ENCODE measurements at places on chromosomes 11 and 22. TPM values are rescaled to one million over a fixed set of nuclear protein-coding genes. Genes with fewer than 3 reads are reported as not detected.
A peak's percentile ranks its signal among the peaks of the same experiment; 100 is the strongest.

MRGPRE gene
- total RNA-seq = not detected

NPTXR gene
- total RNA-seq = 7.5 TPM

APBB1 gene
- 60.1 TPM for total RNA-seq

- H3K4me1 ChIP-seq = no peaks in the 10 kb centered on the region
- no peak overlapping the region for H3K4me3 ChIP-seq
- H3K27me3 ChIP-seq = no peaks in the 10 kb centered on the region
- DNase-seq = no peak
- H3K27ac ChIP-seq = no peak overlapping the region
- no peaks in the 10 kb centered on the region for H3K36me3 ChIP-seq
Measured at GRCh38 chr11:129825380-129825779, 9.7 kb downstream of the TMEM45B start.

C22orf42 gene
- total RNA-seq = not detected

ADAMTS15 gene
- 18.4 TPM for total RNA-seq

DNA sequence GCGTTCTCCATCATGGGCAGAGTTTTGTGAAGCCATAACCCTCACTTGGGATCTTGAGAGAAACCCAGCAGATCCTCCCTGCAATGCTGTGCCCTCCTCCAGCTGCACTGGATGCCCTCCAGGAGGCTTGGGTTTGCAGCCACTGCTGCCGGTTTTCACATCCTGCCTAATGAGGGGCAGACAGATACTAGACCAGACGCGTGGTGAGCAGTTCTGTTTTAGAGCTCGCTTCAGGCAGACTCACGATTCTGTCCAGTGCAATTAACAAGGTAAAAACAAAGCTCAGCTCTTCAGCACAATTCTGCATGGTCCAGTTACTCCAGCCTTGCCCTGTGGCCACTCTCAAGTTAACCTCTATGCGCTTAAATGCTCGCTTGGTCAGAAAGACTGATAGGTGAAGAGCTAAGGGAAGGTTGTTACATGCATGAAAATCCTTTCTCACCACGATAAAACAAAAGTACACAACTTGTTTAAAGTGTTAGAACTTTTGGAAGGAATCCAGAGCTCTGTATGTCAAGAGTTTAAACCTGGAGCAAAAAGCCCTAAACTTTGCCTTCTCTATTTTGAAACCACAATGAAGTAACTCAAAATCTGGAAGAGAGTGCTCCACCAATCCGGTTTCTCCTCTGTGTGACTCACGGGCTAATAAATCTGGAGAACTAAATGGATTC, 292.3 kb upstream of the FAT3 start:
- no peaks in the 10 kb centered on the region for H3K27me3 ChIP-seq
- no peak for DNase-seq
- H3K36me3 ChIP-seq = no peaks in the 10 kb centered on the region
- H3K4me1 ChIP-seq = no peaks in the 10 kb centered on the region

DNA sequence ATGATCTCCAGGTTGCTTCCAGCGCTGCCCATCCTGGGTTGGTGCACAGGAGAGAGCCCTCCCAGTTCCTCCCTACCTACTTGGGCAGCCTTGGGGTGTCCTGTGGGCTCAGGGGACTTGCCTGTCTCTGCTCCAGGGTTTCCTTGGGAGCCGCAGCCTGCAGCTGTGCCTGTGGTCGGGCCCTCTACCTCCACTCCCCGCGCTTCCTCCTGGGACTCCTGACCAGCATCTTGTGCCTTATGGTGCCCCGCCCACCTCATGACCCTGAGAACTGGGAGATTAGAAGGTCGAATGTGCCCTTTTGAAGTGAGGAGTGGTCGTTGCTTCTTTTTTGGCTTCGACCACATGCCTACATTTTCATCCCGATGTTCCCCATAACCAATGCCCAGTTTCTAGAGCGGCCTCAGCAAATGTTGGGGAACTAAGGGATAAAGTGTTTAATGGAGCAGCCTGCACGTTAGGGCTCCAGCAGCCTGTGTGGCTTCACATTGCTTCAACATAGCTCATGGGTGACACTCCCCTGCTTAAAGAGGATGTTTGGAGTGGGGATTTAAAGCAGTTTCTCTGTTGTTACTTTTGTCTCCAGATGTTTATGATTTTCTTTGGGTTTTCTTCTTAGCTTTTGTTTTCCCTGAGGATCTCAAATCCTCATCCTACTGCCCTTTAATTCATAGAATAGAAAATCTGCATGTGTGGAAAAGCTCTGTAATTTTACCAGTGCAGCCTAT, 248.8 kb downstream of the TBC1D22A start:
- H3K4me1 ChIP-seq = no peaks in the 10 kb centered on the region
- H3K27ac ChIP-seq = no peak overlapping the region
- H3K36me3 ChIP-seq = peaks cover 34% of the 10 kb centered on the region
- no peaks in the 10 kb centered on the region for H3K27me3 ChIP-seq
- no peak overlapping the region for H3K4me3 ChIP-seq

DNA sequence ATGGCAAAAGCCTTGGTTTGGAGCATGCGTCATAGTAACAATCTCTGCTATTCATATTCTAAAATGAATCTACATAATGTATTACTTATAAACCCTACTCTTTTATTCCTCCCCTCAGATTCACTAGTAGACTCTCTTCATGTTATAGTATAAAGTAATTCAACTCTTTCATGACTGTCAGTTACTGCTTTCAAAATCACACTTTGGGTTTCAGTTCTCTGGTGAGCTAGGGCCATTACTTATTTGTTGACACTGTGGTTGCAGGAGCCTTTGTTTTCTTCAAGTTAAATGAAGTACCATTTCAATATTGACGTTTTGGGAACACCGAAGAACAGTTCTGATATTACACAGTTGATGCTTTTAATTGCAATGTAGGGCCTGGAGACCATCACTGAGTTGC, 378.4 kb downstream of the DDX10 start:
- DNase-seq = no peak
- no peaks in the 10 kb centered on the region for H3K27me3 ChIP-seq
- H3K4me1 ChIP-seq = no peaks in the 10 kb centered on the region
- H3K36me3 ChIP-seq = no peaks in the 10 kb centered on the region
- no peak overlapping the region for H3K4me3 ChIP-seq
- no peak overlapping the region for H3K27ac ChIP-seq

DNA sequence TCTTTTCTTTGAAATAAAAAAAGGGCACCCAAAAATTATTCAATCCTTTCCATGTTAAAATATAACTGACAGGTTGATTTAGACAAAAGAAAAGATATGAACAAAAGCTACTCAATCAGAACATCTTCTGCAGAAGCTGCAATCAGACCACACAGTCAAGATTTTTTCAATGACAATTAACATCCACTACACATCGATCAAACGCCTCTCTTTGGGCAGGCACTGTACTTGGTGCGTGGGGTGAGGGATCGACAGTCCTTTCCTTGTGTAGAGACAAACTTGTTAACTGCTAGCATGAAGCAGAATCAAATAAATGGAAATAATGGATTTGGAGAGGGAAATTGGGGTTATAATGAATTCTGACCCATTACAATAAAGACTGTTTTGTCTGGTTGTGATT, 71.2 kb upstream of the SESN3 start:
- H3K4me3 ChIP-seq = no peak overlapping the region
- DNase-seq = no peak
- H3K27ac ChIP-seq = no peak overlapping the region
- peaks cover 4% of the 10 kb centered on the region for H3K4me1 ChIP-seq
- no peaks in the 10 kb centered on the region for H3K36me3 ChIP-seq

PAMR1 gene
- 10.8 TPM for total RNA-seq

SLC22A6 gene
- total RNA-seq = not detected

WT1 gene
- total RNA-seq = not detected

GRCh38 chr22:45786726-45787125, 115.1 kb downstream of the ATXN10 start:
- no peaks in the 10 kb centered on the region for H3K4me1 ChIP-seq
- no peak overlapping the region for H3K27ac ChIP-seq
- no peak overlapping the region for H3K4me3 ChIP-seq
- H3K36me3 ChIP-seq = no peaks in the 10 kb centered on the region
- H3K27me3 ChIP-seq = no peaks in the 10 kb centered on the region
- no peak for DNase-seq

GRAP2 gene
- total RNA-seq = 3.8 TPM

DNA sequence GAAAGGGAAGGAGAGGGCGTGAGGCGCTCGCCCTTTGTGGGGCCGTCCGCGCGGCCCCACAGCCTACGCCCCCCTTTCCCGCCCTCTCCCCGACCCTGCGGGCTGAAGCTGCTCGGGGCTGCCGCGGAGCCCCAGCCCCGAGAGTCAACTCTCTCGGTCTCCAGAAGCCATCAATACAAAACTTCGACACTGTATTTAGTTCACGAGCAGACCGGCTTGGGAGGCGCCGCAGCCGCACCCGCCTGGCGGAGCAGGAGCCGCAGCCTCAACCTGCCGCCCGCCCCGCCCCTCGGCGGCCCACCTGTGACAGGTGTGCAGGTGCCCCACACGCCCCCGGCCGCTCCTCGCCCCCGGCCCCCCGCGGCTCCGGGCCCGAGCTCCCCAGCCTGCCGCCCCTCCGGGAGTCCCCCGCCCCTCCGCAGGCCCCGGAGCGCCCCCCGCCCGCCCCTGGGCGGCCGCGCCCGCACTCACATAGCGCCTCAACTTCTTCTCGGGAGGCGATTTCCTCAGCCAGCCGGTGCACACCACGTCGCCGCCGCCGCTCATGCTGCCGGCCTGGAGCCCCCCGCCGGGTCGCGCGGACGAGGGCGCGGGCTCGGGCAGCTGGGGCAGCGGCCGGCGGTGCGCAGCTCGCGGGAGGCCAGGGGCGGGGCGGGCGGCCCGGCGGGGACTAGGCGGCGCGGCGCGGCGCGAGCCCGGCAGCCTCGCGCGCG, at the start of gene GAB2:
Gene GAB2 (minus strand): TSS at position 646 of the 713 bp plus-strand sequence. CDS start 100 bp downstream, at position 546.
- DNase-seq = no peak
- H3K4me3 ChIP-seq = peak within 1 kb of the TSS; percentile 86
- H3K27ac ChIP-seq = peak within 1 kb of the TSS; percentile 98
- no peaks in the 10 kb centered on the region for H3K4me1 ChIP-seq

- no peak overlapping the region for H3K27ac ChIP-seq
- peaks cover 8% of the 10 kb centered on the region for H3K4me1 ChIP-seq
- no peak for DNase-seq
- no peaks in the 10 kb centered on the region for H3K27me3 ChIP-seq
- H3K4me3 ChIP-seq = no peak overlapping the region
Measured at GRCh38 chr11:95915051-95915450, 8.9 kb downstream of the MTMR2 start.

DNA sequence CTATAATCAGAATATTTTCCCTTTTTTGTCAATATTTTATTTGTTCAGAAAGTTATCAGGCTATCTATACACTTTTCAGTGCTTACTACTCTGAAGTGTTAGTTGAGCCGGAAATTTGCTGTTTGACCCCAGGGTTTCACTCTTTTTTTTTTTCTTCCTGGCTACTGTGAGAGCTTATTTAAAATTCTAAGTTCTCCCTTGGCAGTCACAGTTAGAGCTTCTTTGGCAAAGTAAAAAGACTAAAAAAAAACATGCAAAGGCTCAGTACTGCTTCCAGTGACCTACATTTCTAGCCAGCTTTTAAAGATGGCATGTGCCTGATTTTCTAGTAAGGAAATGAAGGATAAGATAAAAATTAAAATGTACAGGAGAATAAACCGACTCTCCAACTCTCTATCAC, 48.4 kb downstream of the ELP4 start:
- no peak for DNase-seq
- H3K27ac ChIP-seq = no peak overlapping the region
- H3K27me3 ChIP-seq = no peaks in the 10 kb centered on the region
- no peaks in the 10 kb centered on the region for H3K4me1 ChIP-seq
- H3K36me3 ChIP-seq = no peaks in the 10 kb centered on the region

DNA sequence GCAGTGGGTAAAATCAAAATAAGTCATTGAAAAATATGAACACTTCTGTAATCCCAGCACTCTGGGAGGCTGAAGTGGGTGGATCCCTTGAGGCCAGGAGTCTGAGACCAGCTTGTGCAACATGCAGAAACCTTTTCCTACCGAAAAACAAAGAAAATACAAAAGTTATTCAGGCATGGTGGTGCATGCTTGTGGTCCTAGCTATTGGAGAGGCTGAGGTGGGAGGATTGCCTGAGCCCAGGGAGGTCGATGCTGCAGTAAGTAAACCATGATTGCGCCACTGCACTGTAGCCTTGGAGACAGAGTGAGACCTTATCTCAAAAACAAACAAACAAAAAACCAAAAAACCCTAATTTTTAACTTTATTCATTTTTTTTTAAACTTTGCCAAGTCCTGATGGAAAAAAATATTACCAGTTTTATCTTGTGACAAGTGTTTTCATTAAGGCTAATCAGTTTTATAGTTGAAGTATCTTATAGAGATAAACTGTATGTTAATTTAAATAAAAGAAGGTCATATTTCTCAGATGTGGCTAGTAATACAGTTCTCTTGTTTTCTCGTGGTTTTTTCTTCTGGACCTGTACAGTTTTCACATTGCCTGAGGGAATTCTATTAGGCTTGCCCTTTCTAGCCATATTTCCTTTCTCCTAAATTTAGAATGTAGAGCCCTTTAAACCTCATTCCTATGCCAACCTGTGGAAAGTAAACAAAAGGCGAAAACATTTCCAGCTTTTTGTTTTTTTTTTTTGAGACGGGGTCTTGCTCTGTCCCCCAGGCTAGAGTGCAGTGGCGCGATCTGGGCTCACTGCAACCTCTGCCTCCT, 9.4 kb downstream of the HIPK3 start:
- peak; percentile 48 for DNase-seq
- no peak overlapping the region for H3K27ac ChIP-seq
- H3K4me3 ChIP-seq = no peak overlapping the region
- H3K27me3 ChIP-seq = no peaks in the 10 kb centered on the region

SMIM35 gene
- total RNA-seq = not detected

RAB39A gene
- 1.5 TPM for total RNA-seq

- peaks cover 27% of the 10 kb centered on the region for H3K4me1 ChIP-seq
- peak overlapping the region; percentile 93 for H3K27ac ChIP-seq
- H3K27me3 ChIP-seq = no peaks in the 10 kb centered on the region
- peak overlapping the region; percentile 70 for H3K4me3 ChIP-seq
Measured at GRCh38 chr22:42069801-42070516, 653 bp downstream of the NAGA start.

GRCh38 chr22:44444341-44445306, 53.4 kb downstream of the RTL6 start:
- no peaks in the 10 kb centered on the region for H3K4me1 ChIP-seq
- no peak overlapping the region for H3K27ac ChIP-seq
- no peaks in the 10 kb centered on the region for H3K27me3 ChIP-seq

TRPC6 gene
- total RNA-seq = 1.3 TPM

DNA sequence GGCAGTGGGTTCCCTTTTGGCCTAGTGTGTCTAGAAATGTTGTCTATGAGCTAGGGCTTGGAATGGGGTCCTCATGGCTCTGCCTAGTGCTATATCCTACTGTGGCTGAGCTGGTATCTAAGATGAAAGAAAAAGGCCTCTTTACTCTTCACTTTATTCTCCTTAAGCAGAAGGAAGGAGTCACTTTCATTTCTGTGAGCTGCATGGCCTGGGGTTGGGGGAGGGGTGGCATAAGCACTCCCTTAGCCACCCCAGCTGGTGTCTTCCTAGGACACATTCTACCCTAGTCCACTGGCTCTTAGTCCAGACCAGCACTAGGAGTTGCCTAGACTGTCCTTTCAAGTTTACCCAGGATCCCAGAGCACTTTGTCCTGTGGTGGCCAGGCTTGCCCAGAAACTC, 1148.9 kb upstream of the CNTN5 start:
- no peaks in the 10 kb centered on the region for H3K27me3 ChIP-seq
- no peak overlapping the region for H3K4me3 ChIP-seq
- no peaks in the 10 kb centered on the region for H3K4me1 ChIP-seq
- no peaks in the 10 kb centered on the region for H3K36me3 ChIP-seq
